ENCODE measurements at places on chromosomes 7 and 10.

DNA sequence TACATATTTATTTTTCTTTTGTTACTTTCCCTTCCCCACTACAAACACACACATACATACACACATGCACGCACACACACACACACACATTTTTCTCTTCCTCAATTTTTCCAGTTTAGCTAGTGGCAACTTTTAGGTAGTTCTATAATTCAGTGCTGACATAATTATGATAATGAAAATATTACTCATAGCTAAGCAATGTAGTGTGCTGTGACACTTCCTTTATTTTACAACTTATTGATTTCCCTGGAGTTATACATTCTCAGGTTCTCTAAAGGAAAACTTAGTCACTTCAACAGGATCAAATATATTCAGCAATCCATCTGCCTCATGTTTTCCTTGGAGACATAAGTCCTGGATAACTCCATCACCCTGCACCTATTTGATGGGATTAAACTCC lies 151.6 kb downstream of the CACNA2D1 start:
- no peak for DNase-seq

GRCh38 chr10:71039551-71039950 lies 151.2 kb upstream of the PCBD1 start:
- no peak for DNase-seq

GRCh38 chr10:22429146-22429545 lies 83.8 kb downstream of the SPAG6 start:
- DNase-seq = no peak

GRCh38 chr10:44801383-44802327 lies 109.5 kb upstream of the TMEM72 start:
- DNase-seq = no peak

GRCh38 chr7:44889086-44889781 lies 3.9 kb upstream of the PURB start:
- DNase-seq = no peak

DNA sequence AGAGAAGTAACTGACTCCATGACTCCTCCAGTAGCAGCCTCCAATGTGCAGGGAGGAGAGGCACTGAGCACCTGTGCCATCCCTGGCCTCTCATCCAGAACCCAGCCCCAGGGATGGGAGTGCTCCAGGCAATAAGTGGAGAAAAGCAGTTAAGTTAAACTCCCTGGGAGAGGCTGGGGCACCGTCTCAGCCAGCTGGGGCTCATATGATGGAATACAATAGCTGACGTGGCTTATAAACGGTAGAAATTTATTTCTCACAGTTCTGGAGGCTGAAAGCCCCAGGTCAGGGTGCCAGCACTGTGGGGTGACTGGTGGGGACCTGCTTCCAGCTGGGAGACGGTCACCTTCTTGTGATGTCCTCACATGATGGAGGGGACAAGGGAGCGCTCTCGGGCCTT lies 94.7 kb downstream of the RAMP3 start:
- DNase-seq = no peak

Data from HL-60 (cell line).